Stimulated activated CD8-positive, alpha-beta memory T cell treated with anti-CD3 and anti-CD28 coated beads, Interleukin-4, amount 100 ng/mL, for 1 hour (primary cell): ENCODE measurements at places on chromosomes 2 and 18.

GRCh38 chr18:39685303-39685902, 2119.8 kb upstream of the CELF4 start:
- no peak for DNase-seq

DNA sequence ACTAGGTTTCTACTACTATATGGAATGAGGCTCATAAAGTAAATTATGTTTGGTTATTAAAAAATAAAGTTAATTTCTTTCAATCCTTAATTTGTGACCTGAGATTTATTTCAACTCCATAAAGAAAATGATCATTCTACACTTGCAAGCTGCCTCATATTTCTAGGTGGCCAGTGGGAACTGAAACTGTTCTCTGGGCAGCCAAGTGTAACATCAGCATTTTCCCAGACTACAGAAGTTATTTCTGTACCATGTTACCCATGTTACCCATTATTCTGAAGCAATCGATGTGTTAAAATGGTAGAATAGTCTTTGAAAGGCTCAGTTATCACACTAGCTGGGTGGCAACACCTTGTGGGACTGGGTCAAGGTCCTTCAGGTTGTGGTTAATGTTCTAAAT, 139.3 kb upstream of the FBXO11 start:
- no peak for DNase-seq

DNA sequence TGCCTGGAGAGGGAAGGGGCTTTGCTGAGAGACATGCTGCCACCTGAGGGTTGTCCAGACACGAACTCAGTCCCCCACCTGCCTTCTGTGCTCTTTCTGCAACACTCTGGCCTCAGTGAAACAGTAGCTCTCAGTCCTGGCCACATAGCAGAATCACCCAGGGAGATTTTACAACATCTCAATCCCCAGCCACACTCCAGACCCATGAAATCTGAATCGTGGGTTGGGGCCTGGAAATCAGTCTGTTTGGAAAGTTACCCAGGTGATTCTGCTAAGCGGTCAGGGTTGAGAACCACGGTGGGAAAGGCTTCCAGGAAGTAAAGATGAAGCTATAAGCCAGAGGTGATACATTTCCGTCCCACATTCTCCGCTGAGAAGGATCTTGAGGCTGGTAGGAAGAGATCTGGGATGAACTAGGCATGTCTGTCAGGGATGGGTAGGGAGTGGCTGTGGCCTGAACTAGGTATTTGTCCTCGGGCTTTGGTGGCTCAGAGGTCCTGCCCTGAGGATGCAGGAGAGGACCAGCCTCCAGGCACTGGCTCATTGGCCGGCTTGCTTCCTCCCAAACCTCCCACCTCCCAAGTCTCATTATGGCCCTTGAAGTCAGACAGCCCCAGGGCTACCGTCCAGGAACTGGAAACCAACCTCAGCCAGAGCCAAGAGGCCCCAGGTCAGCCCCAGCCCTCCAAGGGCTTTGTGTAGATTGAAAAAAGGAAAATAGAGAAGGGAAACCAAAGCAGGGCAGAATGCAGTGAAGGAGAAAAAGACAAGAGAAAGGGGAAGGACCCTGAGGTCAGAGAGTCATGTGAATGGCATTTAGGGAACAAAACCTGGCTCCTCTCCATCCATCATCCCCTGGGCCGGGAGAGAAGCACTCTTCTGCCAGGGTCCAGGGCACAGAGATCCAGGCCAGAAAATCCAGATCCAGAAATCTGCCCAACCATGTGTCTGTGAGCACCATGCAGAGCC, 119.6 kb downstream of the ZFP36L2 start:
- DNase-seq = no peak

DNA sequence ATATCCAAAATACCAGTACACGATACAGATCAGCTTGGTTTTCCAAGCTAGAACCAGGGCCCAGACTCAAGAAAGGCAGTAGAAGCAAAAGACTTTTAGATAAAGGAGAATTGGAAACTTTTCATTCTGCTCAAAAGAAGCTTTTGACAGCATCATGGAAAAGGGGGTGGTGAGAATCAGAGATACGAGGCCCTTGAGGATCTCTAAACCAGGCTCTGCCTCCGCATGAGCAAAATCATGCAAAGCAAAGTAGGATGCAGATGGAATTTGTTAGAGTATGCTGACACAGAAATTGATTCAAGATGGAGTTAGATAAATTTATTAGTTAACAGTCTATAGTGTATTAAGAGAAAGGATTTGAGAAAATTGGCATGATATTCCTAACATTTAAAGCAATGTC, 39.8 kb downstream of the FAM98A start:
- no peak for DNase-seq

DNA sequence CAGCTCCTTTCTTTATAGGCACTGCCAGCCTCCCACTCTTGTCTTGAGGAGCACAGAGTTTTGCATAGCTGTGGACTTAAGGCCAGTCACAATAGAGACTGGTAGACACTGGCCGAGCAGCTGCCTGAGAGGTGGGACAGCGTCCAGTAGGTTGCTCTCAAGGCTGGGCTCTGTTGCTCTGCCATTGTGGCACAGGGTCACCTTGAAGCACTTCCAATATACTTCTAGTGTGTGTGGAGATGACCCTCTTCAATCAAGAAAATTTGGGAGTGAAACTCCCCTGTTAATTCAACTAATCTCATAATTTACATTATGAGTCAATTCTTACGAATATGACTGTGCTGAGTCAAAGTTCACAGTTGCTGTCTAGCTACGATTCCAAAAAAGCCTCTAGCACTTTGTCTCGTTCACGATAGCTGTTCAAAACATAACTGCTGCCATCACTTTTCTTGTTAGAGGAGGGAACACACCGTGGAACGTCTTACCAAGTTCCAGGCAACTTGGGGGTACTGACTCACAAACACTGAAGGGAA, 636.2 kb downstream of the EPHA4 start:
- no peak for DNase-seq

DNA sequence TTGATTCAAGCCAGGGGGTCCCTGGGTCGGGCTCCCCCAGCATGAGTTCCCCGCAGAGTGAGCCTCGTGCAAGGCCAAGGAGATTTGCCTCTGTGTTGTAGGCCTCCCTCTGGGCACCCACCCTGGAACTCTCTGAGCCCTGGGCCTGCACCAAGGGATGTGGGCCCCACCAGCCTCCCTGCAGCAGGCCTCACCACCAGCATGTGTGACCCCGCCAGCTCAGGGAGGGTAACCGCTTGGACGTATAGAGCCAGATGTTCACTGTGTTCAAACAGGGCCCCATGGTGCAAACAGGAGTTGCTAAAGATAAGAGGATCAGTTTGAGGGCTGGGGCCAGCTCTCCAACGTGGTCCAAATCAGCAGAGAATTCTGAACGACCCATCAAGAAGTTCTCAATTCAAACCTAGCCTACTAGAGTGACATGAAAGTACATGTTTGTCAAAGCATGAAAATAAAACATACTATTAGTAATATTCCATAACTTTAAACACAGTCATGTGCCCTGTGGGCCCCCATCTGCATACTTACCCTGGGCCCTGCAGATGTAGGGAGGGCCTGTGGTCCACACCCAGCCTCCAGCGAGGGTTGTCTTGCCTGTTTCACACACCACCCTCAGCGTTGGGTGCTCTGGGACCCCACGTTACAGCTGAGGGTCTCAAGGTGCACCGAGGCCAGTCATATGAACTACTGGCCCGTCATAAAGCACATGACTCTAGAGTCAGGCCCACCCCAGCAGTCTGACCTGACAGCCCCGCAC, 5.5 kb upstream of the TUBB6 start:
- no peak for DNase-seq

DNA sequence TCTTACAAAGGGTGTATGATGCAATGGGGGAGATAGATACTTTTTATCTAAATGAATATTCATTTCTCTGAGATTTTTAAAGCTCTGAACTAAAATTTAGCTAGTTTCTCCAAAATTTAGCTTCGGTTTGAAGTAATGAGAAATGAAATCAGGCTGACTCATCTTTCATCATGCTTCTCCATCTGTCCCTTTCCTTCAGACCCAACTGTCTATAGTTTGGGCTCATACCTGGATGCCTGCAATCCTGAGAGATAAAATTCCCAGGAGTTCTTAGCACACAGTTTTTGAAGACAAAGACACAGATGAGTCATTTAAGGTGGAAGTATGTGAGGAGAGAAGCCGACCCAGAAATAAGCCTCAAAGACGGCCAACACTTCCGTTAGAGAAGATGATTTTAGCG, 336.4 kb upstream of the CDH20 start:
- no peak for DNase-seq

GRCh38 chr2:10089565-10090190, 9.5 kb upstream of the CYS1 start:
- no peak for DNase-seq

GRCh38 chr2:239720361-239721360, 304.5 kb downstream of the NDUFA10 start:
- no peak for DNase-seq

GRCh38 chr2:72991980-72992733, 74.8 kb downstream of the EMX1 start:
- no peak for DNase-seq

GRCh38 chr2:39618736-39619135, 47.0 kb upstream of the TMEM178A start:
- DNase-seq = no peak

DNA sequence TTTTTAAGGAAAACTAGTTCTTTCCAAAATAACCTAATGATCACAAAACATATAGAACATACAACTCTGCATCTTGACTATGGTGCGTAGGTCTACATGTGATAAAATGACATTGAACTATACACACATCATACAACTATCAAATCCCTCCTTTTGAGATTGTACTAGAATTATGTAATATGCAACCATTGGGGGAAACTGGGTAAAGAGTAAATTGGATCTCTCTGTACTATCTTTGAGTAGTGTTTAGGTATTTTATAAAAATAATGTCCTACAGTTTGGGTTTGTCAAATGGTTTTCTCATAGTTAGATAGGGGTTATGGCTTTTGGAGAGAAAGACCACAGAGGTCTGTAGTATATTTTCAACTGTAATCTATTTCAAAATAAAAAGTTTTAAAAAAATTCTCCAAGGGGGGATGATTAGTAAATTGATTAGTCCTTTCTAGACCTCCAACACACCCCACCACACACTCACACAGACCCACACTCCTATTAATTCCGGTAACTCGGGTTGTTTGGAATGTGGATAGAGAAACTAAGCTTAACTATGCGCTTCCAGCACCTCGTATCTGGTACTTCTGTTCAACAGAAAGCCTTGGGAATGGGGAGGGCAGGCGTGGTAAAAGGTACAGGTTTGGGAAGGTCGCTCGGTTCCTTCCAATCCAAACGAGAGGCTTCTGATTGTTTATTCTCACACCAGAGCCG, 695 bp upstream of the BIRC6 start:
- no peak for DNase-seq

GRCh38 chr2:166439078-166439477, 55.0 kb downstream of the SCN7A start:
- DNase-seq = no peak

DNA sequence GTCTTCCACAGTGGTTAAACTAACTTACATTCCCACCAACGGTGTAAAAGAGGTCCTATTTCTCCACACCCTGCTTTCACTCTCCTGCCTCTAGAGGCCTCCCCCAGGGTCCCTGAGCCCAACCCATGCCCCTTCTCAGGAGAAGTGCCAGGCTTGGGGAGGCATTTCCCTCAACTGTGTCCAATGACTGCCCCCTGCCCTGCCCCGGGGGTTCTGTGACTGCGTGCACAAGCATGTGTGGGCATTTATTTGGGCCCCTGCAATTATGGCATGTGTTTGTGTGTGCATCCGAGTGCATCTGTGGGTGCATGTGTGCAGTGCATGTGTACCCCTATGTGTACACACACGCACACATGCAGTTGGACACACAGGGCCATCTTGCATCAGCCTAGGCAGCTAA, 57.3 kb downstream of the INHBB start:
- DNase-seq = no peak

- no peak for DNase-seq
Observed at GRCh38 chr2:120519469-120519868, 173.5 kb downstream of the INHBB start.

DNA sequence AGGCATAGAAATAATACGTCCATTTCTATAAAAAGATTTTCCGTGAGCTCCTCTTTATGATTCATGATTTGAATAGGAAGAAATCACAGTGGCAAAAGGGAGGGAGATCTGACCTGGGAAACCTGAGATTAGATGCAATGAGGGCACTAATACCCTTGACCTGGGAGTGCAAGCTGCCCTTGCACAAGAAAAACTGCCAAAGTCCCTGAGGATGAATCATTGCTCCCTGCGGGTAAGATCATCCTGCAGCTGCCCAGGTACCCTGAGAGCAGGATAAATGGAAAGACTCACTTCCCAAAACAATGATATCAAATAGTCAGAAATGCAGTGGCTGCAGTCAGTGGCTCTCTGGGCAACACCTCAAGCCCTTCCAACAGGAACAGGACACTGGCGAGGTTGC, 11.6 kb downstream of the FHL2 start:
- DNase-seq = no peak

GRCh38 chr2:223155956-223156355, 104.0 kb downstream of the KCNE4 start:
- no peak for DNase-seq

- DNase-seq = no peak
Observed at GRCh38 chr18:80046011-80046410, 11.8 kb downstream of the RBFA start.

- DNase-seq = no peak
Observed at GRCh38 chr2:175834477-175834876, 167.6 kb downstream of the LNPK start.

DNA sequence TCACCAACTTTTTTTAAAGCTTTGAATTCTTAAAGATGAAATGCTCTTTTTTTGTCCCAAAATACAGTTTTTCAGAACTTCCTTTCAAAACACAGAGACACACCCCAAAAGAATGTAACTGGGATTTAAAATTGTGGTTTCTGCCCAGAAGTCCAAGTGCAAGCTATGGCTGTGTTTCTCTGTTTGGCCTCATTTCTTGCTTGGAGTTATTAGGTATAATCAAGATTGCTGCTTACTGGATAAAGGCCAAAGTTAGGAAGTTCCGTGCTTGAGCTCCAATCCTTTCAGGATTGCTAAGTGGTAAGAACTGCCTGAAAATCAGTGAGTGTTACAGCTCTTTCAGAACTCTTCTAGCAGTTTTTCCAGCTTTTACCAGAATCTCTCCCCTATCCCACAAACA, 16.9 kb downstream of the ZBTB7C start:
- no peak for DNase-seq

DNA sequence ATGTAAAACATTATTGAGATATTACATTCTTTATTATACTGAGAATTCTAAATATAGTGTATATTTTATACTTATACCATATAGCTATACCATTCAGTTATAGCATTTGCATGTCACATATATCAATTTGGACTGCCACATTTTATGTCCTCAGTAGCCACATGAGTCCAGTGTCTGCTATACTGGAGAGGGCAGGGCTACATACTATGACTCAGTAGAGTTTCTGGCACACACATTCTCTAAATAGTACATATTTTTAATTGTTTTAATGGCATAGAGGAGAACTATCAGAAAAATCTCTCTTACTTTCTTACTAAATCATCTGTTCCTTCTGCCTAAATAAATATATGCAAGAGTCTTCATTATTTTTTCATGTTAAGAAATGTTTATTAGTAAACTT, 55.4 kb upstream of the COL5A2 start:
- DNase-seq = no peak
